ENCODE measurements at places on chromosomes 4 and X.

DNA sequence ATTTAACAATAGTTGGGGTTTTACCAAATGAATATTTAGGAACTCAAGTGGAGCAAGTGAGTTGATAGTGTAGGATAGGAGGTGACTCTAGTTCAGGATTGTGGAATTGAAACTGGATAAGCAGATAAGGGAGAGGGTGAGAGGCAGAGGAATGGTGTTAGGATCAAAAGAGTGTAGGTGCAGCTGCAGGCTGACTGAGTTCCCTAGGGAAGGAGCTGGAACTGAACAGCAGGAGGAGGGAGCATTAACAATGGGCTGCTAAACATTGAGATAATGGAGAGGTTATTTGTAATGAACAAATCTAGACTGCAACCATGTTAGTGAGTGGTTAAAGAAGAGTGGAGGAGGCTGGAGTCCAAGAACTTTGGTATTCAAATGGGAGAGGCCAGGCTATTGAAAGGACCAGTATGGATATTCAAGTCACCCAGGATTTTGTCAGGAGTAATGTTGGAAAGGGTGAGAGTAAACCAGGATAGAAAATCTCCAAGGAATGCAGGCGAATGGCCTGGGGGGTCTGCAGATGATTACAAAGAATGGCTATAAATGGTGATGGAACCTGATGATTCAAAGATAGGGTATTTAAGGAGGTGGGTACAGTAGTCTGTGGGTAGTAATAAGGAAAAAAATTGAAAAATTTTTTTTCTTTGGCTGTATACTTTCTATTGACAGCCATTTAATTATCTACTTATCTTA is 497.1 kb upstream of the TENM3 start:
- peak; percentile 22 for DNase-seq

DNA sequence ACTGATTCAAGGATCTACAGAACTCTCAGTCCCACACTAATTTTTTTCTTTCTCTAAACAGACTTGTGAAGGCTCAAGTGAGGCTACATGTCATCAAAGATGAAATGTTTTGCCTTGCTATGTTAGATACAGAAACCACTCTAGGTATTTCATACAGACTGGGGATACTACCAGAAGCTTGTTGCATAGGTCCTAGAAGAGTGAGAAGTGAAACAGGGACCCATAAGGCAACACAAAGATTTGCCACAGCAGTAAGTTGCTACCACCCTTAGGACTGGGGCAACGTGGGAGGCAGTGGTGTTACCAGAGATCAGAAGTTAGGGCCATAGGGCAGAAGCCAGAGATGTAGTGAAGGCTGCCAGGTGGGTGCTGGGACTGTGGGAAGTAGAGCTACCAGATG is 50.7 kb upstream of the MID1IP1 start:
- no peak for DNase-seq

- peak; percentile 23 for DNase-seq
Measured at GRCh38 chrX:13937370-13938050, 92.2 kb downstream of the GEMIN8 start.

DNA sequence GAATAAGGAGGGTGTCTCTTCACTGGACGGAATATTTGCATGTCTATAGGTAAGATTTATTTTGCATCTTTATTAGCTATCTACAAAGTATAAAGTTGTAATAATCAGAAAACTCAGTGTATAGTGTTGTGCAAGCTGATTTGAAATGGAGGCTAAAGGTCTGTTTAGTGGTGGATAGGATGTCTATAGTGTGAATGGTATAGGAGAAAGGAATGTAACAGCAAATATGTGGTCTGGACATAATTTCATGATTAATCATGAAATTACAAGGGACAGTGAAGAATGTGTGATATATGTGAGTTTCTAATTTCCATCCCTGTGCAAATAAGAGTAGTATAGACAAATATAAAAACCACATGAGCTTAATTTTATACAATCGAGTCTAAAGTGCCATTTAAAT is 79.3 kb upstream of the CAMK2D start:
- DNase-seq = no peak

GRCh38 chr4:39032218-39033085 is at the start of gene TMEM156:
TSS of gene TMEM156 (minus strand) at chr4:39032409. CDS start at chr4:39032313, 96 bp downstream.
- DNase-seq = no peak
